ENCODE measurements at places on chromosomes 5 and 9.

- DNase-seq = no peak
Measured at GRCh38 chr9:84694248-84694647, 24.7 kb downstream of the NTRK2 start.

DNA sequence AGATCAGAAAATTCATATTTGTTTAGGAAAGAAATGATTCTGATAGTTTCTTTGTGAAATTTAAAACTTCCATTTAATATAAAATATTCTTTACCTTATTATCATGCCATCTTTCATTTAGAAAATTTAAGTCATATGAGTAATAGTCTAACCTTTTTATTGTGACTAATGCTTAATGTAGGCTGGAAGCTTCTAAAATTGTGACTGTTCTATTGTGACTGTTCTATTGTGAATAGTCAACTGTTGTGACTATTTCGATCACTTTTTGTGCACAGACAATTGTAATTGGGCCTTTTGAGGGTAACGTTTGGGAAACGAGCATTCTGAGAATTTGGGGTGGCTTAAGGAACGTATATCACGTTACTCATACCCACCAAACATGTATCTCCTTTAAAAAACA, 100.0 kb downstream of the PARP8 start:
- no peak for DNase-seq

DNA sequence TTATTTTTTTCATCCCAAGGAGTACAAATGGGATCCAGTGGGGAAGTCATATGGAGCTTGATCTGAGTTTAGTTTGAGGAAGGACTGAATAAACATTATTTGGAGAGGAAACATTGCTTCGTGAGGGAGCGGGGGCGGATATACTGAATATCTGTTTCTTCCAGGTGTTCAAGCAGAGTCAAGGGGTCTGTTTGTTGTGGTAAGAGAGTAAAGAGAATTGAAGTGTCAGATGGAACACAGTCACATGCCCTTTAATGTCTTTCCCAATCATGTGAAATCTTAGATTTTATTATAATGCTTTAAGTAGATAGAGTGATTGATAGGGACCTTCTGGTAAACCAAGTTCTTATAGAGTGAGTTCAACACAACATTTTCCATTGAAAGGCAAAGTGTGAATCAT, 33.7 kb downstream of the DDX46 start:
- no peak for DNase-seq

- DNase-seq = no peak
Measured at GRCh38 chr9:70130266-70130665, 86.6 kb downstream of the MAMDC2 start.

GRCh38 chr5:141543053-141543452, 54.2 kb downstream of the PCDHGC5 start:
- DNase-seq = no peak
